ENCODE measurements at places on chromosomes 12 and 14. TPM values are rescaled to one million over a fixed set of nuclear protein-coding genes. Genes with fewer than 3 reads are reported as not detected.

DNA sequence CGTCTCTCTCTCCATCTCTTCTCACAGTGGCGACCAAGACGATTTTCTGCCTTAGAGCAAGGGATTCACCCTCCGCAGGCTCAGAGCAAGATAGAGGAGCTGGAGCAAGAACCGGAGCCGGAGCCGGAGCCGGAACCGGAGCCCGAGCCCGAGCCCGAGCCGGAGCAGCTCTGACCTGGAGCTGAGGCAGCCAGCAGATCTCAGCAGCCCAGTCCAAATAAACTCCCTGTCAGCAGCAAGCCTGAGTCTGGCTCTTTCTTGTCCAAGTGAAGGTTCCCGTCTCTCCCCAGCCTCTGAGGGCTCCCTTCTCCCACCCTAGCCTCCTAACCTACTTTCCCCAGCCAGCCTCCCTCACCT, 5.9 kb downstream of the LAG3 start:
- DNase-seq = peak; percentile 71
- H3K4me3 ChIP-seq = peak overlapping the region; percentile 37
- H3K36me3 ChIP-seq = no peaks in the 10 kb centered on the region
- H3K27me3 ChIP-seq = no peaks in the 10 kb centered on the region
- peak overlapping the region; percentile 87 for H3K27ac ChIP-seq
- peaks cover 2% of the 10 kb centered on the region for H3K4me1 ChIP-seq

APEX1 gene
- total RNA-seq = 170 TPM

RNF34 gene
- 33.0 TPM for total RNA-seq

NDUFA12 gene
- total RNA-seq = 66.7 TPM

DNA sequence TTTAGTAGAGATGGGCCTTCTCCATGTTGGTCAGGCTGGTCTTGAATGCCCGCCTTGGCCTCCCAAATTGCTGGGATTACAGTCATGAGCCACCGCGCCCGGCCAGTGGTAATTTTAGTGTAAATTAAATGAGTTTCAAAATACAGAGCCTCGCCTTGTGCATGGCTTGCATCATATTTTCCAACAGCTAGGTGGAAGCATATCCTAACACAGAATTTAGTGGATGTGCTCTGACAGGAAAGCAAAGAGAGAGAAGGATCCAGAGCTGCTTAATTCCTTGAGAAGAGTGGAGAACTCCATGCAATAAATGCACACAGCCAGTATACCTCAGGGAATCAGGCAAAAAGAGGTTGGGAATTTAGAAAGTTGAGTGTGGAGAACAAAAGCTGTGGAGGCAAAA, 2.5 kb downstream of the OR6C2 start:
- no peaks in the 10 kb centered on the region for H3K4me1 ChIP-seq
- no peak overlapping the region for H3K27ac ChIP-seq
- no peaks in the 10 kb centered on the region for H3K36me3 ChIP-seq
- H3K4me3 ChIP-seq = no peak overlapping the region

CMKLR1 gene
- 8.4 TPM for total RNA-seq

DNA sequence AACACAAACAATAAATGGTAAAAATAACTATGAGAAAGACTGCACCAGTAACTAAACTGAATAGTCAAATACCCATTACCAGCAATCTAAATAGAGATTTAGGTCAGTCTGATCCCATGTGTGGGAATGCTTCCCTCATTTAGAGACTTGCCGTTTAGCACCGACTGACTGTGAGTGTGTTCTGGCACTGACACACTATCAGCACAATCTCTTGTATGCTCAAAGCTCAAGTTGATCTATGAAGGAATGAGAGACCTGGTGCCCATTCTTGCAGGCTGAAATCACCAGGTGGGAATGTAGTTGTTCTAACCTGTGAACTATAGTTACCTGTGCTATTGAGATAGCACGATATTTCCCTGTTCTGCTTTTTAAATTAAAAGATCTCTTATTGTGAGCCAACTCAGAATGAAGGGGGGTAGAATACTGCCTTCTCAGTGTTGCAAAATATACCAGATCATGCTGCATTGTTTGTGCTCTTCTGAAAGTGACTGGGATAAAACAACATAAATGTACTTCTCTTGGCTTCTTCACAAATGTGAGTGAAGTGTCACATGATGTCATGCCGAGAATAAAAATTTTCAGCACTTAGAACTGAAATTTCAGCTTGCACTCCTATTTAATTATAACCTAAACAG, 99.6 kb downstream of the LIN7A start:
- H3K27me3 ChIP-seq = no peaks in the 10 kb centered on the region
- H3K4me1 ChIP-seq = no peaks in the 10 kb centered on the region
- no peaks in the 10 kb centered on the region for H3K36me3 ChIP-seq
- no peak overlapping the region for H3K27ac ChIP-seq
- DNase-seq = no peak

KRT71 gene
- total RNA-seq = not detected

DNA sequence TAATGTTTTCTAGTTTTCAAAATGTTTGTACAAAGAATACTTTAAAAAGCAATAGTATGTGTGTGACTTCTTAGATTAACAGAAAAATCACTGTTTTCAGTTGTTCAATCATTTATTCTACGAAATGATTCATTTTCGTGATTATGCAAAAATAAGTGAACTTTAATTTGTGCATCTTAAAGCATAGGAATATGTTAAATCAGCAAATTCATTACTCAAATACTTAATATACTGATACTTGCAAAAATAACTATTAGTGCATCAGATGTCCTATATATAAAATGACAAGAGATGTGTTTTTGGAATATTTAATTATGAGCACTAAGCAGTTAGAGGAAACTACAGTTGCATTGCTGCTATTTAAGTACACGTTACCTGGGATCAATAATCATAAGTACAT, 11.0 kb downstream of the SOX5 start:
- no peaks in the 10 kb centered on the region for H3K27me3 ChIP-seq
- no peak overlapping the region for H3K4me3 ChIP-seq
- DNase-seq = no peak
- no peaks in the 10 kb centered on the region for H3K4me1 ChIP-seq
- H3K36me3 ChIP-seq = no peaks in the 10 kb centered on the region
- no peak overlapping the region for H3K27ac ChIP-seq
